ENCODE measurements at places on chromosomes 1 and 21. TPM values are rescaled to one million over a fixed set of nuclear protein-coding genes. Genes with fewer than 3 reads are reported as not detected.

Gene MKNK1
- 57.9 TPM for total RNA-seq

- H3K4me1 ChIP-seq: peaks cover 18% of the 10 kb centered on the region
- DNase-seq: no peak
- H3K27me3 ChIP-seq: no peaks in the 10 kb centered on the region
- no peak overlapping the region for H3K27ac ChIP-seq
Measured at GRCh38 chr1:115879977-115880376, 39.1 kb upstream of the NHLH2 start.

Gene TNN
- total RNA-seq: 4.1 TPM

DNA sequence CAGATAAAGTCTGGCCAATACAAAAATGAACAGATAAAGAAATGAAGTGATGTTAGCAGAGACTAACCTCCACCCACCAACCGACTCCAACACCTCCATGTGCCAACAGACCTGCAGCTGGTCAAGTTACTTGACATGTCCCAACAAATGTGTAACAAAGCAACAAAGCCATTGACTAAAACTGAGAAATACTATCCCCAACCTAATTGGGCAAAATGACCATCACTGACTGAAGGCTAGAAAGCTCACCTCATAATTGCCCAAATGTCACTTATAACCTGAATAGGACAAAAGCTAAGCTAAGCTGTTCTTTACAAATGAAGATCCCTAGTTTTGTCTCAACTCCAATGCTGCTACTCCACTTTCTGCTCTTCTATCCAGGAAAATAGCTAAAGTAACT is 7.5 kb downstream of the KDM5B start:
- H3K4me3 ChIP-seq: peak overlapping the region; percentile 42
- H3K4me1 ChIP-seq: peaks cover 18% of the 10 kb centered on the region
- DNase-seq: no peak
- H3K27me3 ChIP-seq: no peaks in the 10 kb centered on the region

Gene C1orf185
- not detected for total RNA-seq

DNA sequence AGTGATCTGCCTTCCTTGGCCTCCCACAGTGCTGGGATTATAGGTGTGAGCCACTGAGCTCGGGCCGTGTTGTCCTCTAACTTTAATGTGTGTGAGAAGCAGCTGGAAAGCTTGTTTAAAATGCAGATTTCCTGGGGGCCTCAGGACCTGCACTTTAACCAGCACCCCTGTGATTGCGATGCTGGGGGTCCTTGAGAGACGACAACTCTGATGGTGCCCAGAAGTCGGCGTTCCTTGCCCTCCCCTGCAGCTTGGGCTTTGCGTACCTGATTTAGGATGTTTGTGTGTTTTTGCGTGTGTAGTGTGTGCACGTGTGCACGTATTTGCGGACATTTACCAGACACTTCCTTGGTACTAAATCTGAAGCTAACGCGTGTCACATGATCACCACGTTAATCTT is 10.9 kb downstream of the IFNGR2 start:
- no peak overlapping the region for H3K27ac ChIP-seq
- peaks cover 3% of the 10 kb centered on the region for H3K4me1 ChIP-seq
- DNase-seq: no peak
- H3K4me3 ChIP-seq: no peak overlapping the region

- no peak for DNase-seq
- peaks cover 2% of the 10 kb centered on the region for H3K4me1 ChIP-seq
- H3K4me3 ChIP-seq: no peak overlapping the region
- H3K36me3 ChIP-seq: no peaks in the 10 kb centered on the region
Measured at GRCh38 chr1:32903991-32904785, 3.0 kb upstream of the TMEM54 start.

DNA sequence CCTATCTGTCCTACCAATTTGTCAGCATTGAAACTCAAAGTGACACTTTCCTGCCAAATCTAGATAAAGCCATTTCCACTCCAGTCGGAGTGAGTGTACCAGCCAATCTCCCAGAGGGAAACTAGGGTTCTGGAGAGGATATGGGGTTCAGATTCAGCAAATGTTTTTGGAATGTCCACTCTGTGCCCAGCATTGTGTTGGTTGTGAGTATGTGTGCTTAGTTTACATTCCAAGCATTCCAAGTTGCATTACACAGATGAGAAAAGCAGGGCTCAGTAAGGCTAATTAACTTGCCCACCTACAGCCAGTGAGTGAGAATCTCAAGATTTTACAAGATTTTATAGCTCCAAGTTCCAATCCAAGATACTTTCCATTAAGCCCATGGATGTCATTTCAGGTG is 26.4 kb upstream of the RGS16 start:
- no peak for DNase-seq
- H3K27ac ChIP-seq: peak overlapping the region; percentile 86
- peaks cover 75% of the 10 kb centered on the region for H3K4me1 ChIP-seq
- peaks cover 2% of the 10 kb centered on the region for H3K27me3 ChIP-seq

DNA sequence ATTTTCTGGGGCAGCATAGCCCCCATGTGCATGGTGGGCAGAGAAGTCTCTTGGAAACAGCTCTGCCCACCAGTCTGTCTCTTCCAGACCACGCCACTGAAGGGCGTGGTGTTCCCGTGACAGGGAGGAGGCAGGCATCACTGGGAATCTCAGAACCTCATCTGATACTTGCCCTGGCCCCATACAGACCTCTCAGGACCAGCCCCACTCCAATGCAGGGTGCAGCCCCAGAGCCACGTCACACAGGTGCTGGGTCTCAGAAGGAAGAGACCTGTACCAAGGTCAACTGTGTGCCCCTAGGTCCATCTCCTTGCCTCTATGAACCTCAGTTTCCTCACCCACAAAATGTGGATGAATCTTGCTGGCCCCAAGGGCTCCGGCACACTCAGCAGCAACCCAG is 7.3 kb downstream of the RAP1GAP start:
- no peak overlapping the region for H3K27ac ChIP-seq
- H3K27me3 ChIP-seq: peaks cover 28% of the 10 kb centered on the region
- H3K4me1 ChIP-seq: no peaks in the 10 kb centered on the region
- H3K36me3 ChIP-seq: no peaks in the 10 kb centered on the region

GRCh38 chr1:23200883-23201282 is 16.4 kb downstream of the HTR1D start:
- DNase-seq: no peak
- no peak overlapping the region for H3K4me3 ChIP-seq
- H3K36me3 ChIP-seq: no peaks in the 10 kb centered on the region
- H3K4me1 ChIP-seq: no peaks in the 10 kb centered on the region

Gene F5
- total RNA-seq: not detected

DNA sequence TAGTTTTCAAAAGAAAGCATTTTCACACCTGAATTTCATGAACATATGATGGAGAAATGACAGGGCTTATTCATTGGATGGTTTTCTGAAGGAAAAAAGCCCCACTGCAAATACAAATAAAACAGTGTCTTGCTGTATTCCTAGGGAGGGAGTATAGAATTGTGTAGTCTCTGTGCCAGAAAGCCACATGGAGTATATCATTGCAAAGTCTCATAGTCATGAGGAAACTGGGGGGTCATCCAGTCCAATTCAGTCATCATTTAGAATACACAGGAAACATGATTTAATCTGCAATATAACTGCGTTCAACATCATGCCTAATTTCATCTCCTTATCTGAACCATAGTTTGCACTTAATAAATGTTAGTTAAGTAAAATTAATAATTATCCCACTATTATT is 222.3 kb downstream of the NTNG1 start:
- H3K36me3 ChIP-seq: no peaks in the 10 kb centered on the region
- no peak for DNase-seq
- peaks cover 15% of the 10 kb centered on the region for H3K4me1 ChIP-seq
- H3K4me3 ChIP-seq: no peak overlapping the region

Gene LIN28A
- 107 TPM for total RNA-seq

- H3K4me1 ChIP-seq: no peaks in the 10 kb centered on the region
- DNase-seq: peak; percentile 4
- no peaks in the 10 kb centered on the region for H3K36me3 ChIP-seq
- H3K27ac ChIP-seq: no peak overlapping the region
- H3K27me3 ChIP-seq: no peaks in the 10 kb centered on the region
Measured at GRCh38 chr1:170162459-170163246, 16.9 kb downstream of the NTMT2 start.

Gene DNAJC28
- total RNA-seq: 3.3 TPM

Gene TDRD5
- total RNA-seq: not detected

- H3K4me1 ChIP-seq: peaks cover 7% of the 10 kb centered on the region
- H3K27ac ChIP-seq: no peak overlapping the region
- no peak overlapping the region for H3K4me3 ChIP-seq
Measured at GRCh38 chr1:6465461-6466005, 440 bp downstream of the TNFRSF25 start.

Gene TMEM125
- total RNA-seq: 2.7 TPM

DNA sequence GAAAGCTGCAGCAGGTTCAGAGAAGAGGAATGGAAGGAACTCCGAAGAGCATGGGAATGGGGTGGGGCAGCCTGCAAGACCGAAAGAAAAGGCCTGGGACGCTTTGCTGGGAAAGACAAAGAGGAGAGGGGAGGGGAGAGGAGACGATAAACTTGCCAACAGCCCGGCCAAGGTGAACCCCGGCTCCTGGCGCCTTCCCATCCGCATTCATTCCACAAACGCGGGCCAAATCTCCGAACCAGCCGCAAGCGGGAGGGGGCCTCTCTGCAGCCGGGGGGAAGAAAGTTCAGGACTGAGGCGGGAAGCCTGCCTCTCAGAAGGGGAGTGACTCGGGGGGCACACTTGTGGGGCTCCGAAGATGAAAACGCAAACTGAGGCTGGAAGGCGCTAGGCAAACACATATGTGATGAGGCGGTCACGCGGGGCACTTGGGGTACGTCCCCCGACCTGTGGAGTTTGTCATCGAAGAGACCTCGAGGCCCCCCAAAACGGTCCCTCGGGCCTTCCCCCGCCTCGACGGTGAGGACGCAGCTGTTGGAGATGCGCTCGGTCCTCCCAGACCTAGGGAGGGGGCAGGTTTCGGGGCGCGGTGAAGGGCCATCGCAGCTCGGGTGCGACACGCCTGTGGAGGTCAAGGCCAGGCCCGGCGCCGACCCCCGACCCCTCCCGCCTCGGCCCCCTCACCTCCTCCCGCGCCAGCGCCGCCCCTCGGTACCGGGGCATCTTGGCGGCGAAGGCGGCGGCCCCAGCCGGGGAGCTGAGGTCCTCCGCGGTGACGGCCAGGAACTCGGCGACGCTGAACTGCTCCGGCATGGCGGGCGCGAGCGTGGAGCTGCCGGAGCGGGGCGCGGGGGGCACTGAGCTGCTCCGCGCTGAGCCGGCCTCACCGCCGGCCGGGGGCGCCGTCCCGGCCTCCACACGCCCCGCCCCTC is at the start of gene ASAP3:
Gene ASAP3, minus strand, starts transcription at position 859 of the 932 bp plus-strand sequence. Its CDS starts 46 bp downstream, at position 813.
- DNase-seq: peak; percentile 38
- peaks cover 5% of the 10 kb centered on the region for H3K27me3 ChIP-seq
- H3K4me3 ChIP-seq: peak within 1 kb of the TSS; percentile 91

Gene ATP1B1
- 6.0 TPM for total RNA-seq

GRCh38 chr21:46109313-46110221 is 11.7 kb downstream of the COL6A2 start:
- H3K4me3 ChIP-seq: no peak overlapping the region
- H3K36me3 ChIP-seq: peaks cover 27% of the 10 kb centered on the region
- DNase-seq: no peak
- H3K4me1 ChIP-seq: no peaks in the 10 kb centered on the region

- no peaks in the 10 kb centered on the region for H3K36me3 ChIP-seq
- H3K27ac ChIP-seq: no peak overlapping the region
- DNase-seq: no peak
- H3K27me3 ChIP-seq: no peaks in the 10 kb centered on the region
- H3K4me1 ChIP-seq: no peaks in the 10 kb centered on the region
Measured at GRCh38 chr1:216387782-216388181, 35.5 kb downstream of the USH2A start.

GRCh38 chr1:60374537-60374936 is 301.0 kb upstream of the C1orf87 start:
- no peak overlapping the region for H3K4me3 ChIP-seq
- no peaks in the 10 kb centered on the region for H3K36me3 ChIP-seq
- no peaks in the 10 kb centered on the region for H3K4me1 ChIP-seq
- no peaks in the 10 kb centered on the region for H3K27me3 ChIP-seq

DNA sequence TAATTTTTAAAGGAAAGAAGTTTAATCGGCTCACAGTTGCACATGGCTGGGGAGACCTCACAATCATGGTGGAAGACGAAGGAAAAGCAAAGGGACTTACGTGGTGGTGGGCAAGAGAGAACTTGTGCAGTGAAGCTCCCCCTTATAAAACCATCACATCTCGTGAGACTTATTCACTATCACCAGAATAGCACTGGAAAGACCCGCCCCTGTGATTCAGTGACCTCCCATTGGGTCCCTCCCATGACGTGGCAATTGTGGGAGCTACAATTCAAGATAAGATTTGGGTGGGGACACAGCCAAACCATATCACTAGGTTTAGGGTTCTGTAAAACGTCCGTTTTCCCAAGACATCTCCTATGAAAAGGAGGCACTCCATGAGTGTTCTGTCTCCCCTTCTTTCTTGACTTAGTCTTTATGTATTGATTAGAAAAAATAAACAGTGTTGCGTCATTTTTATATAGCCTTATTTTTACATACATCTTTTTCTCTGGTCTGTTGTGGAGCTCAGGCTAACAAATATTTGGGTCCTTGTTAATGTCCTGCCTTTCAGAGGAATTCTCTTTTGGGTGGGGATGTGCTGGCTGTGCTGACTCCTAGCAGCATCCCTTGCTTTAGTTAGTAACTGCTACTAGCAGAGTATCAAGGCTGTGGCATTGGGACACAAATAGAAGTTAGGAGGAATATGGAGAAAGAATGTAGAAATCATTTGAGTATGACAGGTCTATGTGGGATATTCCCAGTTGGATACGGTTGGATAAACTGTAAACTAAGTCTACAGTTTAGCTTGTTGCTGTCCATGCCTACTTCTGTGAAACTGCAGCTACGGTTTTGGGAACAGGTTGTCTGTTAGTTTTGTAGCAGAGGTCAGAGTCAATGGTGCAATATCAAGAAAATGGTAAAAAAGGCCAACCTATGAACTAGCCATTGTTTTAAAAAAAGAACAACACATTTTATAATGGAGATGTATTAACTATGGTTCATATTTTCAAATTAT is 23.5 kb downstream of the BACH1 start:
- peaks cover 3% of the 10 kb centered on the region for H3K4me1 ChIP-seq
- H3K4me3 ChIP-seq: no peak overlapping the region
- H3K27ac ChIP-seq: no peak overlapping the region
- DNase-seq: no peak
- H3K27me3 ChIP-seq: no peaks in the 10 kb centered on the region

Measured in endothelial cell (in vitro differentiated cells).